Central memory CD4-positive, alpha-beta T cell (primary cell): ENCODE measurements at places on chromosomes 13 and 19.

DNA sequence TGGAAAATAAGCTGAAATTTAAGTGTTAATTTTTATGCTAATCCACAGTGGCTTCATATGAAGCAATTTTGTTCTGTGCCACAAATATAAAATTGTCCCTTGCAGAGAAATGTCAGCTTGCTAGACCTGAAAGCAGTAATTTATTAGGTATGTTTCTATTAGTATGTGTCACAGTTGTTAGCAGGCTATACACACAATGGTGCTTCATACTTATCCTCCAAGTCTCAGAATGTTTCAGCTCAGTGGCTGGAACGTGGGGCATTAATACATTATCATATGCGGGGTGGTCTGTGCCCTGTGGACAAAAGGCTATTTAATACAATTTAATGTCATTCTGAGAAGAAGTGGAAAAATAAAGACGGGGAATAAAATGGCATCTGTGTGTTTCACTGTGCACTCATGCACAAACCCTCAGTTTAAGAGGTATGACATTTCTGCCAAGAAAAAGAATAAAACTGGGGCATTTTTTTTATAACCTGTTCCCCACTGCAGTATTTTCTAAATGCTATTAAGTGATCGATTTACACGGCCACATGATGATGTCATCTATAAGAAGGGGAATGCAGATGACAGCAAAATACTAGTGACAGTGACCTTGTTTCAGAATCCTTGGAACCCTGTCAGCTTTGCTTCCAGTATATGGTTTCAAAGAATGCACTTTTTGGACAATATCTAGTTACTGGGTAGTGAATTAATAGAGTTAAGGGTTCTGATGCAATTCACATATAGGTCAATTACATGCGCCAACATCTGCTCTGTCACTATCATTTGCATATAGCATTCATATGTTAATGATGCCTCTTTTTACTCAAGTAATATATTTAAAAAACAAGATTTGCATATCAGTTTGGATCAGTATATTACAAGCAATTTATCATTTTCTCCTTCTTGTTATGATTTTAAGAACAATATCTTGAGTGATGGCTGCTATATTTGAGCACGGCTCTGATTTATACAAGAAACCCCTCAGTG, 21.2 kb upstream of the ZNF536 start:
- DNase-seq, result no peak

- no peak for DNase-seq
These were observed 61.2 kb upstream of the FRY start for GRCh38 chr13:31970231-31970930.

GRCh38 chr19:2573916-2574315, 98.0 kb downstream of the GADD45B start:
- DNase-seq, result no peak

DNA sequence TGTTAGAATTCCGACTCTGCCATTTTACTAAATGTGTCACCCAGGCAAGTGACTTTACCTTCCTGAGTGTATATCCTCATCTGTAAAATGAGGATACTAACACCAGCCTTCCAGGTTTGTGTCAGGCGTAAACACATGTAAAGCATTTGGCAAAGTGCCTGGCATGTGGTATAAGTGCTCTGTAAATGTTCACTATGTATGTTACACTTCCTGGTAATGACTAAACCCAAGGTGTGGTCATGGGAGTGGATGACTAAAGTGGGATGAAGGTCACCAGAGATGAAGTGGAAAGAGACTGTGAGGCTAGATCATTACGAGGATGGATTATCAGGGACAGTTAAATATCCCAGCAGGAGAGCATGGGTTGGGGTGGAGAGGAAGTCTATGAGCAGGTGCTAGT, 25.6 kb downstream of the DEDD2 start:
- DNase-seq, result no peak

GRCh38 chr13:48043789-48044503, 6.4 kb downstream of the NUDT15 start:
- no peak for DNase-seq

- no peak for DNase-seq
These were observed 111.5 kb upstream of the DIAPH3 start for GRCh38 chr13:60275208-60275607.

DNA sequence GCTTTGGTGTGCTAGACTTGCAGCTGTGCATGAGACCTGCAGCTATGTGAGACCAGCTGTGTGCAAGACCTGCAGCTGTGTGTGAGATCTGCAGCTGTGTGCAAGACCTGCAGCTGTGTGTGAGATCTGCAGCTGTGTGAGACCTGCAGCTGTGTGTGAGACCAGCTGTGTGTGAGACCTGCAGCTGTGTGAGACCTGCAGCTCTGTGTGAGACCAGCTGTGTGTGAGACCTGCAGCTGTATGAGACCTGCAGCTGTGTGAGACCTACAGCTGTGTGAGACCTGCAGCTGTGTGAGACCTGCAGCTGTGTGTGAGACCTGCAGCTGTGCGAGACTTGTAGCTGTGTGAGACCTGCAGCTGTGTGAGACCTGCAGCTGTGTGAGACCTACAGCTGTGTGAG, 6.7 kb upstream of the DCUN1D2 start:
- no peak for DNase-seq

GRCh38 chr19:6227936-6228325, 51.8 kb downstream of the MLLT1 start:
- DNase-seq, result no peak

DNA sequence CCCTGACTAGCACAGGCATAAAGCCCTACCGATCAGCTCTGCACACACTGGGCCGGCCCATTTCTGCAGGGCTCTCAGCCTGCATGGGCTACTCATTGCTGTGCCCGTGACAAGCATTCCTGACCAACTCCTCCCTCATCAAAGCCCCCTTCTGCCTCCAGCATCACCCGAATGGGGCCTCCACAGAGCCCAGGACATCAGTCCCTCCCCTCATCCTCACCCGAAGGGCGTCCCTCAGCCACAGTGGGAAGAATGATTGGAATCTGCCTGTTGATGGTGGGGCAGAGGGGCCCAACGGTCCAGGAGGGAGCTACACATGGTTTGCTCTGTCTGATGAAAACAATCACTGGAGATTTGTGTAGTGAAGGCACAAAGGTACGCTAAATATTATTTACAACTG, 43.8 kb downstream of the SERP2 start:
- DNase-seq, result no peak

GRCh38 chr19:23287620-23288019, 37.4 kb upstream of the ZNF724 start:
- no peak for DNase-seq

DNA sequence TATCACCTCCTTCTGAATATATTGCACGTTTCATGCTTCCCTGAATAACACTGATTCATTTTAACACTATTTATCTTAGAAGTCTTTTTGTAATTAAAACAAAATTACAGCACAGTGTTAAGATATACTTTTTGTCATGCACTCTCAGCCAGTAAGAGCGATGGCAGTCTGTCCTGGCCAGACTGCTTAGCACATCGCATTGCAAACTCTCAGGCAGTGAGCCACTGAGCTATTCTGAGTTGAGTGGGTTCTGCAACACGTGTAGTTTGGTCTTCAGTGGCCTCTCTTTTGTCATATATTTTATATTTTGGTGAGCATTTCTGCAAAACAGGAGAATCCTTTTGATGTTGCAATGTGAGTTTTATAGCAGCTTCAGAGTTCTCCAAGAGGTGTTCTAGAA, 332.1 kb downstream of the HS6ST3 start:
- no peak for DNase-seq

DNA sequence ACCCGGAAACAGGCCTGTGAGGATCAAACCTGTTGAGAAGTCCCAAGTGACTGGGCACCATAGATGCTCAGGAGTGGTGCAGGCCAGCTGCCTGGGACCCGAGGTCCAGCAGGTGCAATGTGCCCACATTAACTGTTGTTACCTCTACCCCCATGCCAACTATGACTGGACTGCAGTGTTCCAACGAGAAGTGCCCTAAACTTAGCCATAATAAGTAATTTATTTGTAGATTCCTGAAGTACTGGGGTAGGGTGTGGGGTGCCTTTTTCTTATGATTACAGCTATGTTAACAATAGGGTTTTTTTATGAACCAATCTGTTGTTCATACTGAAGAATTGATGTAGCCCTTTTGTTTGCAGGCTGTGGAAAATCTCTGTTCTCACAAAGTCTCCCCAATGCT, 9.2 kb downstream of the CUL4A start:
- DNase-seq, result no peak

DNA sequence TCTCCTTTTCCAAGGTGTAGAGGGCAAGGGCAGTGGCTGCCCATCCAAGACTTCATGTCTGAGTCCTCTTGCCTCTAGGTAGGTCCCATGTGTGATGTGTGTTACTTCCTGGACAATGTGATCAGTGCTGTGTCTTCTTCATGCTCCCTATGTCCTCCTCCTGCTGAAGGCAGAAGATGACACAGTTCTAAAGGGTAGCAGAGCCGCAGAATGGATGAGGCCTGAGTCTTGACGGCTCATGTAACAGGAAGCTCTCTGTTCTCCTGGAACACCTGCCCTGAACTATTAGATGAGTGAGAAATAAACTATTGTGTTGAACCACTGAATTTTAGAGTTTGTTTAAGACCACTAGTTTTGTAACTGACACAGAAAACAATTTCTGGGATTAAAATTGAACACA, 165.9 kb downstream of the NDFIP2 start:
- no peak for DNase-seq

DNA sequence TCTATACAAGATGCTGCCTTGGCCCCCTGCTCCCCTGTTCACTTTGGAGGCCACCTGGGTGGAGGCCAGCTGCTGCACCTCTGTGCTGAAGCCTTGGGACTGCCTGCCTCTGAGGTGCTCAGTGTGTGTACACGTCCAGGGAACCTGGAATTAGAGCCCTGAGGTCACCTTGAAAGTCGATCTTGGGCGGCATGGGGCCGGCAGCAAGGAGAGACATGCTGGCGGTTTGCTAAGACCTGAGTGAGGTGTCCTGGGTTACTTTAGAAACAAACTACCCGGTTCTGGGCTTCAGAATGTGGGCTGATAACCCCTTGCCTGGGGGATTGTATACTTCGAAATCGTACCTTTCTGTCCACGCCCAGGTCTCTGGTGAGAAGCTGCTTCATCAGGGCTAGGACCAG, 25.5 kb downstream of the TSSK6 start:
- no peak for DNase-seq

- peak; percentile 71 for DNase-seq
These were observed 814 bp downstream of the S1PR2 start for GRCh38 chr19:10230173-10230860.

GRCh38 chr13:85729296-85729695, 69.9 kb downstream of the SLITRK6 start:
- no peak for DNase-seq

DNA sequence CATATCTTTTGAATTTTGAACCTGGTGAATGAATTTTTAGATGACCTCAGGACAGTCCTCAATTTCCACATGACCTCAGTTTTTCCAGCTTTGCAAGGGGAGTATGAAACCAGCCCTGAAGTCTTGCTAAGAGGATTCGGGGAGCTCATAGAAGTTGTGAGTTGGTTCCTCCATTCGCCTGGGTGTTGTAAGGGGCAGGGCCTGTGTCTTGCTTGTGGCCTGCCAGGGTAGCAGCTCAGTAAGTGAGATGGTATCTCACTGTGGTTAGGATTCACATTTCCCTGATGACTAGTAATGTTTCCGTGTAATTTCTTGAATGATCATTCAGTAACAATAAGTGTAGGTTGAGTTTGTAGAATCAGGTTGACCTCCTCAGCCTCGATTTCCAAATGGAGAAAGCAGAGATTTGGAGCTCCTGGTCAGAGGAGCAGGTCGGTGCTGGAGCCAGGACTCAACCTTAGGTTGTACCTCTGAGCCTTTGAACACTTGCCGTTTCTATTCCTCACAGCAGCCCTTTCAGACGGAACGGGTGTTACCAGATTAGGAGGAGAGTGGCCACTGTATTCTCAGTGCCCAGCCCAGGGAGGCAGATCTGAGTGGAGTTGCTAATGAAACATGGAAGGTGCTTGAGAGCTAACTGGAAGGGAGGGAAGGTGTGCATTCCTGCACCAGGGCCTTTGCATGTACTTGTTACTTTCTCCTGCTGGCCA, 14.6 kb downstream of the NACC1 start:
- DNase-seq, result peak; percentile 55

- no peak for DNase-seq
These were observed 21.8 kb upstream of the ARGLU1 start for GRCh38 chr13:106589716-106590115.

DNA sequence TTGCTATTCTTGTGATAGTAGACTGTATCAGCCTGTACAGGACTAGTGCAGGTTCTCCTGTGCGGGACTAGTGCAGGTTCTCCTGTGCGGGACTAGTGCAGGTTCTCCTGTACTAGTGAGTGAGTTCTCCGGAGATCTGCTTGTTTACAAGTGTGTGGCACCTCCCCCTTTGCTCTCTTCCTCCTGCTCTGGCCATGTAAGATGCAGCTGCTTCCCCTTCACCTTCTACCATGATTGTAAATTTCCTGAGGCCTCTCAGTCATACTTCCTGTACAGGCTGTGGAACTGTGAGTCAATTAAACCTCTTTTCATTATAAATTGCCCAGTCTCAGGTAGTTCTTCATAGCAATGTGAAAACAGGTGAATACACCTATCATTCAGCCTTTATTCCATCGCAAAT, 289.6 kb downstream of the TEX29 start:
- DNase-seq, result no peak

GRCh38 chr19:40717880-40718773, 1.2 kb downstream of the ITPKC start:
- DNase-seq, result no peak

DNA sequence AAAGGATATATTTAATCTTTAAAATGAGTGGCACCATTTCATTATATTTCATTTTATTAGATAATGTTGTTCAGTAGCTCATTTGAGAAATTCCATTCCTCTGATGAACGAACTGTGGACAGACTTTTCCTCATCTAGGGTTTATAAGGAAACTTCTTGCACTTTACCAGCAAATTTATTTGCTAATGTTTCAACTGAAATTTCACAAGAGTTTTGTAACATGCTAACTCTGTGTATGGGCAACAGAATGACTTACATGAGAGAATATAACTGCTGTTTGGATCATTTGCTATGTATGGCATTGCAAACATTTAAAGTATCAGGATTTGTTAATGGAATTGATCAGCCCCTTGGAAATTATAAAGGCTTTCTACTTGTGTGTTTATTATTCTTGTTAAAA, 3.7 kb upstream of the IRS2 start:
- DNase-seq, result no peak

GRCh38 chr19:48651683-48652048, 5.7 kb upstream of the CA11 start:
- DNase-seq, result no peak

DNA sequence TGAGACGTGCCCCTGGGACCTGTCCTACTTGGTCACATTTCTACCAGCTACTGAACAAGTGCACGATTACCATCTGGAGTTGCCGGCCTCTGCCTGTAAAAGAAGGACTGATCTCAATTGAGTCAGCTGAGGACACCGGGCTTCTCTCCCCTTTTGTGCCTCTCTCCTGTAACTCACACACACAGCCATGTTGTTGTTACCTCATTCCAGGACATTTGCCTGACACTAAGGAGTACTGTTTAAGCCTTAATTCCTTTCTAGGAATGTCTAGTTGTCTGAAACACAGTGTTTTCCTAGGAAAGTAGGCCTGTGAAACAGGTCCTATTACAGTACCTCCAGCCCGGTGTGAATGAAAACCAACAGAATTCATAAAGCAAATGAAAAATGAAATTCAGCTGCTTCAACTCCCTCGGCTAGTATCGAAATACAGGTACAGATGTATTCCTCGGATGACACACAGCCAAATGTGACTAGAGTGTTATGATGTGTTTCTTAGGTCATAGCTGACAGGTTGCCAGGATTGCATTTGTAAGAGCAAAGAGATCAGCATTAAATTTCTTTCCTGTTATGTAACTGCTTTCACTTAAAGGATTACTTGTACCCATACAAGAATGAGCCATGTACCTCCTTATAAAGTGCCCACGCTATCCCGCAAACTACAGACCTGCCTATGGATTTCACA, 152.0 kb upstream of the IRS2 start:
- no peak for DNase-seq
